Articular chondrocyte of knee joint (primary cell): ENCODE measurements at places on chromosomes 5 and 9. TPM values are rescaled to one million over a fixed set of nuclear protein-coding genes. Genes with fewer than 3 reads are reported as not detected.

Gene SLC34A3
- total RNA-seq = not detected in 2 replicates

Gene PCDHGC3
- 122 and 161 TPM in 2 replicates for total RNA-seq

Gene SPRY4
- total RNA-seq = 11.9 and 27.2 TPM in 2 replicates

Gene ANKRD34B
- total RNA-seq = not detected in 2 replicates

Gene PPIP5K2
- total RNA-seq = 107 and 116 TPM in 2 replicates

Gene TYRP1
- 0.11 TPM in 1 of 2 replicates, not detected in the other for total RNA-seq

Gene OR13C4
- total RNA-seq = not detected in 2 replicates

Gene PCDHB8
- total RNA-seq = 0.52 and 1.1 TPM in 2 replicates

Gene WDR36
- 55.9 and 60.8 TPM in 2 replicates for total RNA-seq

Gene MYO10
- 66.9 and 77.1 TPM in 2 replicates for total RNA-seq

Gene PCDHA1
- total RNA-seq = under 0.01 and 0.11 TPM in 2 replicates

Gene HNRNPK
- total RNA-seq = 566 and 621 TPM in 2 replicates

Gene PDE6A
- not detected in 2 replicates for total RNA-seq
